Myocyte (in vitro differentiated cells): ENCODE measurements at places on chromosomes 2 and 18.

DNA sequence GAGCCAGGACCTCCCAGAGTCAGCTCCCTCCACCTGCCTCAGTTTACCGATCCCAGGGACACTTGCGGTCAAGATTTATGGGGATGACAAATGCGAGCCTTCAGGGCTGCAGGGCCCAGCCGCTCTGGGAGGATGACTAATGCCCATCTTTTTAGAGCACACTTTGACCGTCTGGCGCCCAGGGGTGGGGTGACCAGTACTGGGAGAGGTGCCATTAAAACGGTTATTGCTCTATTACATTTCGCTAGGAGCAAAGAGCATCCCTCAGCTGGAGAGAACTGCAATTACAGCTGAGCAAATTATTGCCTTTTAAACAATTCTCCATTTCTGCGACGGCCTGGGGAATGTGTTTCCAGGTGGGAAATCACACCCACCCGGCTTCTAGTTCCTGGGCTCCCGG, 42.6 kb upstream of the HPCAL1 start:
- peak; percentile 65 for DNase-seq

DNA sequence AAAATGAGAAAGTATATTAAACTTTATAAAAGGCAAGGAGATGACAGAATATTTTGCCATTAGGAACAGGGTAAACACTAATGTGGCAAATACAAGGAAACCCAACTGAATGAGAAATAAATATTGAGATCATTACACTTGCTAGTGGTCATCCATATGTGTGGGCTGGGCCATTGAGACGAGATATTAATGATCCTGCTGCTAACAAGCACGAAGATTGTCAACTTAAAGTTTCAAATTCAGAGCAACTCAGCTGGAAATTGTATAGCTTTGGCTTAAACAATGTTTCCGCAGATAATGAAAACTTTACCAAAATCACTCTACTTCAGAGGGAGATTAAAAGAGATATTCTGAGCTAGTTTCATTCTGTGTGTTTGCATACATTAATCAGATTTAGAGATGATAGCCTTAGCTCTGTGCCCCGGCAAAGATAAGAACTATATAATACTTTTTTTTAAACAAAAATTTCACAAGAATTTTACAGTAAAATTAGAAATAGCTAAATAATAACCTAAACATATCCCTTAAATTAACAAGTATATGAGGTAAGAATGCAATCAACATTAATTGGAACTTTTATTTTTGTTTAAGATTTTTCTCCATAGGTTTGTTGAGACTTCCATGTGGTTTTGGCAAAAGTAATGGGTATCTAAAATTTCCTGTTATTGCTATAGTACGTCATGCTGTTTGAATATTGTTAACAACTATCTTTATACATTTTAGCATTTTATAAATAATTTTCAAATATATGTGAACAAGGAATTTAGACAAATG, 40.0 kb downstream of the FN1 start:
- no peak for DNase-seq

DNA sequence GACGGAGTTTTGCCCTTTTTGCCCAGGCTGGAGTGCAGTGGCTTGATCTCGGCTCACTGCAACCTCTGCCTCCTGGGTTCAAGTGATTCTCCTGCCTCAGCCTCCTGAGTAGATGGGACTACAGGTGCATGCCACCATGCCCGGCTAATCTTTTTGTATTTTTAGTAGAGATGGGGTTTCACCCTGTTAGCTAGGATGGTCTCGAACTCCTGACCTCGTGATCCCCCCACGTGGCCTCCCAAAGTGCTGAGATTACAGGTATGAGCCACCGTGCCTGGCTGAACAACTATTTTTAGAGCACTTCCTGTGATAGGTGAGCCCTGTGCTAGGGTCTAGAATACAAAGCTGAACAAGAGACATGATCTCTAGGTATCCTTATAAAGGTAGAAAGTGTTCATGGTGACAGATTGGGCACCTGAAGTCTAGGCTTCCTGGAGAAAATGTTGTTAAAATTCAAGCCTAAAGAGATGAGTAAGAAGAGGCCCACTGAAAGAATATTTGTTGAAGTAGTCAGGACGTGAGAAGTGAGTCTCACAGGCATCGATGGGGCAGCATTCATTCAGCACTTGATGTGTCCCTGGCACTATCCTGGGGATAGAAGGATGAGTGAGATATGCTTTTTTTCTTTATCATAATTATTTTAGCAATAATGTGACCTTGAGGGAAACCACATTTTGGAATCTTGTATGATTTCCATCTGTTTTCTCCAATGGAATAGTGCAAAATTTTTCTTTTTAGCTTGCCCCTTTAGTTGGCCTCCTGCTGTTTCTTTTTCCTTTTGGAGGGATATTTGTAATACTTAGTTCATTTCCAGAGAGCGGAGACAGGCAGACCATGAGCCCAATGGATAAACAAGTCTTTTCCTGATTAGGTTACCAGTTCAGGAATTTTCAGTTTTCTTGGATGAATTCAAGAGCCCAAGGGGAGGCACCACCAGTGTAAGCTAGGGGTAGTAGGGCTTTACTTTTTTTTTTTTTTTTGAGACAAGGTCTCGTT, 5.1 kb downstream of the ZNF236 start:
- DNase-seq: no peak

- no peak for DNase-seq
Observed at GRCh38 chr2:99598441-99598840, 108.6 kb upstream of the REV1 start.

DNA sequence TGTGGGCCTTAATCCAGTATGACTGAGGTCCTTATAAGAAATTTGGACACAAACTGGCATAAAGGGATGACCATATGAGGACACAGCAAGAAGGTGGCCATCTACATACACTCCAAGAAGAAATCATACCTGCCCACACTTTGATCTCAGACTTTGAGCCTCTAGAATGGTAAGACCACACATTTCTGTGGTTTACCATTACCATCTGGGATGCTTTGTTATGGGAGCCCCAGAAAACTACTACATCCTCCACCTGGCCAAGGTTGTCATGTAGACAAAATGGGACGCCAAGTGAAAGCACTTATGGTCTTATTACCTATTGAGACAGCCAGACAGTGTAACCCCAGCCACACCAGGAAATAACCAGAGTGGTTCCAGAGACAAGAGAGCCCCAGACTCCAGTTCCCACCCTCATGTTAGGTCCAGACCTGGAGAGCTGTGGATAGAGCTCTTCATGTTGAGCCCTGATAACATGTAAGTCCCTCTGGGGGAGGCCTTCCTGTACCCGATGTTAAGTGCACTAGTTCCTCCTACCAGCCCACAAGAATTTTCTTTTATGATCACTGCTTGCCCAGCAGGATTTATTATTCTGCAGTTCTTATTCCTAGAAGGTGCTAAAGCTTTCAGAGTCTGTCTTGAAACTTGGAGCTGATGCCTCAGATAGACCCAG, 4.6 kb upstream of the ADD2 start:
- DNase-seq: no peak

DNA sequence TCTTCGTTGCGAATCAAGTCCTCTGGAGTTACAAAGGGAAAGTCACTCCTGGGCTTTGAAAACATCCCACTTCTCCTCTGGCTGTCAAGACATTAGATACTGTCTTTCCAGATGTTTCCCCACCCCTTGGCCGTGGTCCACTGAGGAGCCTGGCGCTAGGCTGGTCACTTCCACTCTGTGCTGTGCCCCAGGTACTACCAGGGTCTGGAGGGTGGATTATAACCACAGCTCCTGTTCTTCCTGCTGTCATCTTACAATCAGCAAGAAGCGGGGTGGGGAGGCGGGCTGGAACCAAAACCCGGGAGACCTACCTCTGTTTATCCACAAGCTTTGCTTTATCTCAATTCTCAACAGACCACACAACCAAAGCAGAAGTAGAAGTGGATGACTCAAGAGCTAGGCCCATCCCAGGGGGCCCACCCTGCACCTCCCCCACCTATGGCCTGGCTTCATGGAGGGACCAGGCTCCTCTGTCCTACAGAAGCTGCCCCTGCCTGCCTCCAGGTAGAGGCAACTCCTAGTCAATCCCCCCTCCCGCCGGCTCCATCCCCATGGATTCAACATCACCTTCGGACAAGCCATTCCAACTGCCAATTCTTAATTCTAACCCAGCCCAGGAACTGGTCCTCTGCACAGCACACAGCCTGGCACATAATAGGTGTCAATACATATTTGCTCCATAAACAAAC, 17.8 kb downstream of the SMAD7 start:
- no peak for DNase-seq

DNA sequence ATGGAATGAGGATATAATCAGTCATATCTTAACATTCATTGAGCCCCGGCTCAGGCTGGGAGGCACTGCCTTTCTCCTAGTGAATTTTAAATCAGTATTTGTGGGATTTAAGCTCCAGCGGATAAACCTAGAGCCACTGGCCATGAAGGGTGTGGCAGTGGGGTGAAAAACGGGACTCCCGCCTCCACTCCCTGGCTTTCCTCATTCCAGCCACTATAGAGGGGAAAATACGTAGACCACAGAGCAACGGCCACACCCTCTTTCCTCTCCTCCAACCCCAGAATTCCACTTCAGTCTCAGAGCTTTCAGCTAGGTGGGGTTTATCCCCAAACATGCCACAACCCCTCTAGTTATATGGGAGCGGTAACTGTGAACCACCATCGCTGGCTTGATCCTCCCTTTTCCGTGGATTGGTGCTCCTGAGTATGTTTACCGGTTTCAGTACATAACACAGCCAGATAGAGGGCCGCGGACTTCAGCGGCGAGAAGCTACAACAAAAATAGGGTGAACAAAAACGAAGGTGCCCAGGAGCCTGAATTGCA, 70.6 kb upstream of the ITGB6 start:
- no peak for DNase-seq

DNA sequence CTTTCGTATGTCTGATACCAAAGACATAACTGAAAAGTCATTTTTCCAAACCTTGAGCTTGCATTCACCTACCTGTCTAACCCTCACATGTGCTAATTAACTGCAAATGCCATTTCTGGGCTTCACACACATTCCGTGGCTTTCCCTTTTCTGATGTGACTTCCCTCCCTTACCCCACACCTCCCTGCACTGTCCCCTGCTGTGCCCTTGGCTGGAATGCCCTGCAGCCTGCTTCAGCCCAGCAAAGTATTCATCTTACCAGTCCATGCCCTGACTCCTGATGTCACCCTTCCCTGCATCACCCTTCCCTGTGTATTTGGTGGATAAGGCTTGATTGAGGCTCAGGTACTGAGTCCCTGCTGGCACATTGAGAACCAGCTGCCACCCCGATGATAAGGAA, 12.2 kb downstream of the RETSAT start:
- no peak for DNase-seq

- peak; percentile 72 for DNase-seq
Observed at GRCh38 chr18:49016648-49017539, 66.1 kb upstream of the SMAD7 start.

DNA sequence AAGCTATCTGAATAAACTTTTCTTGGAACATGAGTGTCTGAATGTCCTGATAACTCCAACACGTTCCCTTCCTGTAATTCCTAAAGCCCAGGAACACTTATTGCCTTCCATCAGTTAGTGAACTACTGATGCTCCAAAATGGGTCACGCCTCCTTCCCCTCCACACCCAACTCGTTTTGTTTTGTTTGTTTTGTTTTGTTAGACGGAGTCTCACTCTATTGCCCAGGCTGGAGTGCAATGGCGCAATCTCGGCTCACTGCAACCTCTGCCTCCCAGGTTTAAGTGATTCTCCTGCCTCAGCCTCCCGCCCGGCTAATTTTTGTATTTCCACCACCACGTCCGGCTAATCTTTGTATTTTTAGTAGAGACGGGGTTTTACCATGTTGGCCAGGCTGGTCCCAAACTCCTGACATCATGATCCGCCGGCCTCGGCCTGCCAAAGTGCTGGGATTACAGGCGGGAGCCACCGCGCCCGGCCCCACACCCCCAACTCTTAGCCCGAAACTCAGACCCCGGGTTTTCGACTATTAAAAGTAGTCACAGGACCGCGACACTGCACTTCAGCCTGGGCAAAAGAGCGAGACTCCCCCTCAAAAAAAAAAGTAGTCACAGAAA, 774 bp downstream of the IER3IP1 start:
- peak; percentile 23 for DNase-seq

GRCh38 chr2:210895132-210895531, 338.7 kb downstream of the CPS1 start:
- DNase-seq: no peak

DNA sequence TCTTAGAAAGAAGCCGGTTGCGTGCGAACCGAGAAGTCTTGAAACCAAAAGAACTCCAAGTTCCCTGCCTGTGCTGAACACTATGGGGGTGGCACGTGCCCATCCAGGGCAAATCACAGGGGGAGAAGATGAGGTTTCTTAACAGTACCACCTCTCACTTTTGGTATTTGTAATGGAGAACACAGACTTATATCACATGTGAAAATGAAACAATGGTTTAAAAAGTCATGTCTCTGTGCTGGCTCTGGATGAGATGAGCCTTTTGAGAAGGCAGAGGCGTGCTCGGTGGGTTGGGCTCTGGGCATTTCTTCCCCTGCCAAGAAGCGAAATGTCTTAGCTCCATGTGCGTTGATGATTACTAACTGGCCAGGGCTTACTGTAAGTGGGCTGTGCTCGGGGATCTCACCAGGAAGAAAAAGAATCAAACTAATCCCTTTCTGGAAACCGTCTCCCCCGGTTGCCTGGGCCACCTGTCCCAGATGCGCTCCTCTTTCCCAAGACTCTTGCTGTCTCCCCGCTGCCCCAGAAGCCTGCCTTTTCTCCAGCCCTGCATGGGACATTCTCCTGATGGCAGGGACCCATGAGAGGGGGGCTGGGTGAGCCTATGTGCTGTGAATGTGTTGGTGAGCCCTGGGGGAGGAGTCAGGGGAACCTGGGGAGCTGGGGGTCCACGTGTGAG, 252.9 kb downstream of the PRKCE start:
- peak; percentile 19 for DNase-seq
